ENCODE measurements at places on chromosomes 3 and 15. TPM values are rescaled to one million over a fixed set of nuclear protein-coding genes. Genes with fewer than 3 reads are reported as not detected.

GRCh38 chr3:46442576-46443530 is 21.9 kb downstream of the LTF start:
- DNase-seq, result no peak

DNA sequence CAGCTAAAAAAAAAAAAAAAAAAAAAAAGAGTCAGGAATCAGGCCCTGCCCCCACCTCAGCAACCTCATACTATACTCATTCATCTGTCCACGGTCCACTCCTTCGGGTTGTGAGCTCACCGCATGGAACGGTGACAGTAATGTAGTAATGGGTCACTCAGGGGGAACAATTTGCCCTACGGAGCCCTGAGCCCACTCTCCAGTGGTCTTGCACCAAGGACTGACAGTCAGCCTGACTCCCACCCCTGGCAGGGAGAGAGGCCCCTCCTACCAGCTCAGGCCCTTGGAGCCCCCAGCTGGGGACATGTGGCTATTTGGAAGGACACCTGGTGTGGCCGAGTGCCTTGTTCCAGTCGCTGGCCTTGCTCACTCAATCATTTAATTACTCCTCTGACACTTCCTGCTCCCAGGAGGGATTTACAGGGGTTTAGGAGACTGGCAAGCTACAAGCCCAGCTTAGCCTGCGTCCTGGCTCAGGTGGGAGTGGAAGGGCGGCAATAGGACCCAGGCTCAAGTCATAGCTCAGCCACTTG is 19.9 kb upstream of the CACNA2D2 start:
- DNase-seq, result no peak

GRCh38 chr15:74995779-74996765 is 709 bp downstream of the SCAMP5 start:
- peak; percentile 19 for DNase-seq

DNA sequence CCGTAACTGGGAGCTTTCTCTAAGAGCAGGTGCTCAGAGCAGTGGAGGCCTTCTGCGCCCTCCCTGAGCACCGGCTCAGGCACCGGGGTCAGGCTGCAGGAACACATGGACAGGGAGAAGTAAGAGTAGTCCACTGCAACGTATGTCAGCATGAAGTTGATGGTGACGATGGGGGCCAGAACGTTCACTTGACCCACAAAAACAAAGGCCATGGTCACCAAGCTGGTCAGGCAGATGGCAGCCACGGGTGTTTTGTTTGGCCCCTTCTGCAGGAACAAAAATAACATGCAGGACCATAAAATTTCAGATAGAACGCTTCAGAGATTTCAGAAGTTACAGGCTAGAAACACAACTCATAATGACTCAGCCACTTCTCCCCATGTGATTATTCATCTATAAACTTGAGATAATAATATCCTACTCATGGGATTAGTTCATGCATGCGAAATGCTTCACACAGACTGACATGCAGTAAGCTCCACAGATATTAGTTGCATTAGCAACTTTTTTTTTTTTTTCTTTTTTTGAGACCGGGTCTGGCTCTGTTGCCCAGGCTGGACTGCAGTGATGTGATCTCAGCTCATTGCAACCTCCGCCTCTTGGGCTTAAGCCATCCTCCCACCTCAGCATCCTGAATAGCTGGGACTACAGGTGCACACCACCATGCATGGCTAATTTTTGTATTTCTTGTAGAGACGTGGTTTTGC is 52.2 kb upstream of the HEG1 start:
- DNase-seq, result no peak

DNA sequence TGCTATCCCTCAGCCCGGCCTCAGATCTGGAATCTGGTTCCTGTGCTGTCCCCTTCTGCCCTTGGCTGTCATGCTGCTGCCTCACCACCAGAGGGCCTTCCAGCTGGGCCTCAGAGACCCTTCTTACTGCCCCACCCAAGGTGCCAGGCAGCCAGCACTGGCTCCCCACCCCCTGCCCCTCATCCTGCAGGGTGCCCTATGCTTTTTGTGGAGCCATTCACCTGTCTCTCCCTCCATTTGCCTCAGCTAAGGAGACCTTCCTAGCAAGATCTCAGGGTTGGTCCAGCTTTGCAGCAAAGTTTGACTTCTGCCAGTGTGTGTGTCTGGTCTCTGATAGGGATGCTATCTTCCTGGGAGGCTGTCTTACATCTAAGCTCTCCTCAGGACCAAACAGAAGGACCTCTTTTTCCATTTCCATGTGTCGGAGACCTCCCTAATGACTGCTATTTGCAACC is 1.9 kb upstream of the VWA5B2 start:
- no peak for DNase-seq

DNA sequence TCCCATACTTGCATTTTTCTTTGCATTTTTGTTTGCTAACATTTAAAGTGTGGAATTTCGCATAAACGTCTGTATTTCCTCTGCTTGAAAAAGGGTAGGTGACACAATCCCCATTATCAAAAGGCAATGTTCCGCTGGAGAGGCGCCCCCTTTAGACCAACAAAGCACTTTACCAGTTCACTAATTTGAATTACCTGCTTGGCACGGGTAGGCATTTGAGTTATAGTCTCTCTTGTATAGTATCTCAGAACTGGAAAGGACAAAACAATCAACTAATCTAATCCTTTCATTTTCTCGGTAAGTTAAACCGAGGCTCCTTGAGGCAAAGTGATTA is 775 bp upstream of the CCDC39 start:
- no peak for DNase-seq

GRCh38 chr15:80179025-80179759 is 26.4 kb downstream of the FAH start:
- no peak for DNase-seq

DNA sequence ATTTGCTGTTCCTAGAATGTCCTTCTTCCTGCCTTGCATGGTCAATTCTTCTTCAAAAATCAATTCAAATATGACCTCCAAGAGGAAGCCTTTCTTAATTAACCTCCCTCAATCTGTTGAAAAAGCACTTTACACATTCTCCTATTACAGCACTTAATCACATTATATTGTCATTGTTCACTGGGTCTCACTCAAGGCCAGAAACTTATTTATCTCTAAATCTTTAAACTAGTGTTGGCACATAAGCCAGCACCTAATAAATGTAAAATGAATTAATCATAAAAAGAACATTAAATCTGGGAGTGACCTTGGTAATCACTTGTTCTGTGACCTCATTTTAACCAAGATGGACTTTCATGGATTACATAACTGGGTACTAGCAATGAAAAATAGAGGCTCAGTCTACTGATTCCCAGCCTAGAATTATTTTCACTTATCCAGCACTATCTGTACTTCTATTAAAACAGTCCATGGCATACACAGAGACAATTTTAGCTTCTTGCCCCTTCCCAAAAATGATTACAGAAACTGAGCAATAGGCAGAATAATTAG is 22.1 kb downstream of the MSL2 start:
- DNase-seq, result no peak

- no peak for DNase-seq
Measured at GRCh38 chr3:7695049-7695448, 806.6 kb upstream of the LMCD1 start.

GRCh38 chr3:18434711-18435110 is 9.6 kb upstream of the SATB1 start:
- DNase-seq, result no peak

DNA sequence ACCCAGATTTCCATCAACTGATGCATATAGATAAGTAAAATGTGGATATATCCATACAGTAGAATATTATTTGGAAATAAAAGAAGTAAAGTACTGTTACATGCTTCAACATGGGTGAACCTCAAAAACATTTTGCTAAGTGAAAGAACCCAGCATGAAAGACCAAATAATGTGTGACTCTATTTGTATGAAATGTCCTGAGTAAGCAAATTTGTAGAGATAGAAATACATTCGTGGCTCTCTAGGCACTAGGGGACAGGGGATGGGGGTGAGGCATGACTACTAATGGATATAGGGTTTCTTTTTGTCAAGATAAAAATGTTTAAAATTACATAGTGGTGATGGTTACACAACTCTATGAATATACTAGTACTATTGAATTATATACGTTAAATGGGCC is 163.7 kb downstream of the KLHL25 start:
- DNase-seq, result no peak

- peak; percentile 66 for DNase-seq
Measured at GRCh38 chr3:183309276-183309675, 56.2 kb downstream of the B3GNT5 start.

DNA sequence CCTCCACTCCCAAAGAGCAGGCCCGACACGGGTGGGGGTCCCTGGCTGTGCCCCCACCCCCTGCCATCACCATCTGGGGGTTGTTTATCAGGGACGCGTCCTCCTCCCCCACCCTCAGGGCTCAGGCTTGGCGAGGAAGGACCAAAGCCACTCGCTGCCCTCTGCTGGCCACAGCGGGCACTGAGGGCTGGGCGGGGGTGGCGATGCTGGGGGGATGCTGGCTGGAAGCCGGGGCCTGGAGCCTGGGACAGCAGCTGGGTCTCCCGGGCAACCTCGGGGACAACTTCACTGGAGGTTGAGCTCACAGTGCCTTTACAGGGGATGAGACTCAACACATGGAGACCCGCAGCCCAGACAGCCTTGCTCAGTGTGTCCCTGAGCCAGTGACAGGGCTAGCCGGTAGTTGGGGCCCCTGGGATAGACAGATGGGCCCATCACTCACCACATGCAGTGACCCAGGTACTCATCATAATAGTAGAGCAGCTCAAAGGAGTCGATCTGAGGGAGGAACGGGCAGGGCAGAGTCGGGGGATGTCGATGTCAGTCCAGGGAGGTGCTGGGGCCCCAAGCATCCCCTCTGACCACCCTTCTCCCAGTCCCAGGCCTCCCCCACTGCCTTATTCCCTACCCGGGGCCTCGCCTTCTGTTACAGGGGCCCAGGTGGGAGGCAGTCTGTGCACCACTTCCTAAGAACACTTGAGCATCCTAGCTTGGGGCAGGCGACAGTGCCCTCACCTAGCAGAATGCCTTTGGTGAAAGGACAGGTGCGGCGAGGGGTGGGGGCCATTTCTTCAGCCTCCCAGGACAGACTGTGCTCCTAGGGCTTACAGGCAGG is 5.9 kb upstream of the CALML4 start:
- peak; percentile 90 for DNase-seq

GRCh38 chr15:58484791-58485600 is 53.2 kb downstream of the LIPC start:
- peak; percentile 57 for DNase-seq

DNA sequence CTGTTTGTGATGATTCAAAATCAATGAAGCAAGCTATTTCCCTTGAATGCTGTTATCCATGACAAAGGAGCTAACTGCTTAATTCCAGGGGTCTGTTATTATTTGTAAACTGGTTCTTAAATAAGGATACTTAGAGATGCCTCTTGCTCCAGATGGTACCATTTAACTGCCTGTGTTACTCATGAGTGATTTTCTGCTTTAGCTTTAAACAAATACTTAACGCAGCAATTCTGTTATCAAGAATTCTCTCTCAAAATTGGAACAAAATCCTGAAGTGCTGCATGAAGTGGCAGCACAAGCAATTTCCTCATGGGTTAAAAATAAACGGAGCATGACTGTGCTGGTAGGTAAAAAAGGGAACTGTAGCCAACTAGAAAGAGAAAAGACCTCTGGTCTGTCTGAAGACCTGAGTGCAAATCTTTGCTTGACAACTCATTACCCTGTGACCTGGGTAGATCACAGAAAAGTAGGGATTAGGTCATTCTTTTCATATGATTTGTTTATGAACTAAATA is 62.5 kb upstream of the GBE1 start:
- DNase-seq, result no peak

GRCh38 chr3:187828579-187829452 is 83.5 kb upstream of the BCL6 start:
- DNase-seq, result no peak

GRCh38 chr3:95387242-95388021 is 1324.6 kb downstream of the NSUN3 start:
- no peak for DNase-seq

DNA sequence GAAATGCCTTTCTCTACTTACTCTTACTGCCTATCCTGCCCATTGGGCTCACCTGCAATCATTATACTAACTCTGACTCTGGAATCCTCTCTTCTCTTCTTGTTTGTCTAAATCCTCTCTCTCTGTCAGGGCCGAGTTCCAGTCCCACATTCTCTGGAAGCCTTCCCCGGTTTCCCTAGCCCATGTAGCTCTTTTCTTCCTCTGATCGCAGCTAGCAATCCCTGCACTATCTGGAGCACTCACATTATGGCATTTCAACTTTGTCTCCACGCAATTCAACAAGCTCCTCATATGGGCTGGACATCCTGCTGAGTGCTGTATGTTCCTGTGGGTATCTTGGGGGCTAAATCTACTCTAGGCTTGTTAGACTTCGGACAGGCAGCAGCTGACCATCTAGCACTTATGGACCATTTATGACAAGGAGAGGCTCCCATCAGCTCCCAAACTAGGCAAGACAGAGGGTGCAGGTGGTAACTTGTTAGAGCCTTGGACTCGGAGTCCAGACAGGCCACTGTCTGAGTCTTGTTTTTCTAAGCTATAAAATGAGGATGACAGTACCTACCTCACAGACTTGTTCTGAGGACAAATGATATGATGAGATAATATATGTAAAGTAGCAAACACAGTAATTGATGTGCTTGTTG is 58.3 kb downstream of the EPHB3 start:
- no peak for DNase-seq

- DNase-seq, result no peak
Measured at GRCh38 chr3:100331660-100332059, 2.9 kb upstream of the NIT2 start.

- no peak for DNase-seq
Measured at GRCh38 chr3:129984125-129984524, 9.6 kb downstream of the TRH start.

GRCh38 chr15:55277116-55277564 is 12.5 kb downstream of the RAB27A start:
- DNase-seq, result no peak

DNA sequence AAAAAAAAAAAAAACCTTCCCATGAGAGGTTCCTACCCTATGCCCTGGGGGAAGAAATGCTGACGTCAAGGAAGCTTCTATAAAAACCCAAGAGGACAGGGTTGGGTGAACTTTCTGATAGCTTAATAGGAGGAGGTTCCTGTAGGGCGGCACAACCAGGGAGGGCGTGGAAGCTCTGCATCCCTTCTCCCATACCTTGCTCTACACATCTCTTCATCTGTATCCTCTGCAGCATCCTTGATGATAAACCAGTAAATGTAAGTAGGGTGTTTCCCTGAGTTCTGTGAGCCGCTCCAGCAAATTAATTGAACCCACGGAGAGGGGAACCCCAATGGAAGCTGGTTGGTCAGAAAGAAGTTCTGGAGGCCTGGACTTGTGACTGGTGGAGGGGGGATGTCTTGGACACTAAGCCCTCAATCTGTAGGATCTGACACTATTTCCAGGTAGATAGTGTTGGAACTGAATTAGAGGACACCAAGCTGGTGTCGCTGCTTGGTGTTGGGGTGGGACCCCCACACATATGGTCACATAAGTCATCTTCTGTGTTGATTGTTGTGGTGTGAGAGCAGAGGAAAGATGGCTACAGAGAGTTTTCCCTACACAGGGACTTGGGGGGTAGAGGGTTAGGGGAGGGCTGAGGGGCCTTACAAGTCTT is 91.5 kb downstream of the ST6GAL1 start:
- DNase-seq, result no peak

Gene GOLGA8B
- 27.5 TPM for total RNA-seq

Gene GPR156
- 0.15 TPM for total RNA-seq

Gene AMIGO3
- total RNA-seq, result not detected

Gene MAP4
- 443 TPM for total RNA-seq

Gene GPR171
- total RNA-seq, result 0.50 TPM

Gene ATP13A4
- 0.29 TPM for total RNA-seq

Gene FGF12
- total RNA-seq, result 315 TPM

Gene MYL3
- total RNA-seq, result 442 TPM

Gene GNB5
- total RNA-seq, result 50.9 TPM

Gene NEK10
- 6.8 TPM for total RNA-seq

Gene HOMER2
- total RNA-seq, result 15.8 TPM

Gene TGM5
- not detected for total RNA-seq

Gene GOLGA6L7
- not detected for total RNA-seq
